ENCODE measurements at places on chromosomes 6 and 20.

- DNase-seq, result no peak
These were observed 360.4 kb downstream of the HAO1 start for GRCh38 chr20:7579888-7580287.

- no peak for DNase-seq
These were observed 127.3 kb upstream of the MTHFD1L start for GRCh38 chr6:150738092-150738629.

GRCh38 chr6:42326248-42326647 is 108.6 kb upstream of the MRPS10 start:
- DNase-seq, result no peak

- DNase-seq, result no peak
These were observed 4.2 kb upstream of the EYA4 start for GRCh38 chr6:133236932-133237331.

DNA sequence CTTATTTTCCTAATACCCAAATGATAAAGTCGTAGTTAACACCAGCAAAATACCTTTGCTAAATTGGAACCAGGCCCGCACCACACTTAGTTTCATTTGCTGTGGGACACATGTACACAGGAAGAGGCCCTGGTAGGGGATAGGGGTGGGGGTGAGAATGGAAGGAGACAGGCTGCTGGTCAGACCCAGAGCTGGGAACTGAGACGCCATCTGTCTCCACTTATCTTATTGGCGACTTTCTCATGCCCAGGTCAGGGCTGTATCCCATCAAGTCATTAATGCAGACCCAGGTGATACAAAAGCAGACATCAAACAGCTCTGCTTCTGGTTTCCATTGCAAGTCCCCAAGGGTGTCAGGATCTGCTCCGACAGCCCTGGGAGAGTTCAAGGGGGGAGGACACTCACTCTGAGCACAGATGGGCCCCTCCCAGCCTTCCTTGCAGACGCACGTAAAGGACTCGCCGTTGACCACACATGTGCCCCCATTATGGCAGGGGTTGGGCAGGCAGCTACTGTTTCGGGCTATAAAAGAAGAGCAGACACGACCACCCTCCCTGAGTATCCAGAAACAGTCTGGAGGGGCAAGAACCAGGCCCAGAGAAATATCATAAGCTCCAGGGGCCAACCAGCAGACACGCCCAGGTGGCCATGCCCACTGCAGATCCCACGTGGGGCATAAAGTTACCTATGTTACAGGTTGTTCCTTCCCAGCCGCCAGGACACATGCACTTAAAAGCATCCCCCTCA is 29.2 kb downstream of the JAG1 start:
- DNase-seq, result peak; percentile 55

GRCh38 chr6:148747471-148748165 is 788 bp downstream of the UST start:
- DNase-seq, result no peak

- no peak for DNase-seq
These were observed 78.2 kb downstream of the TSHZ2 start for GRCh38 chr20:53050338-53050737.

DNA sequence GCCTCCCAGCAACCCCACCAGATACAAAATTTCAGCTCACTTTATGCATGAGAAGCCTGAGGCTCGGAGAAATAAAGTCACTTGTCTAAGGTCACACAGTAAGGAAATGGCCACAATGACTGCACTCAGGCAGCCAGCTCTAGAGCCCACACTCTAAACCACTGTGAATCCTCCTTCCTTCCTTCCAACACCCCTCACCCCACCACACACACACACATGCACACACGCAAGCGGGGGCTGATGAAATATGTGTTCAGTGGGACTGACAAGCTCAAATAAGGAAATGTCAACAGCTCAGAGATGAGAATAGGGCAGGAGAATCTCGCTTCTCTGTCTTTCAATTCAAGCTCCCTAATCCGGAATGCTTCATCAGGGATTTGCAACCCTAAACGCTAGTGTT is 6.0 kb upstream of the BPIFA1 start:
- no peak for DNase-seq

DNA sequence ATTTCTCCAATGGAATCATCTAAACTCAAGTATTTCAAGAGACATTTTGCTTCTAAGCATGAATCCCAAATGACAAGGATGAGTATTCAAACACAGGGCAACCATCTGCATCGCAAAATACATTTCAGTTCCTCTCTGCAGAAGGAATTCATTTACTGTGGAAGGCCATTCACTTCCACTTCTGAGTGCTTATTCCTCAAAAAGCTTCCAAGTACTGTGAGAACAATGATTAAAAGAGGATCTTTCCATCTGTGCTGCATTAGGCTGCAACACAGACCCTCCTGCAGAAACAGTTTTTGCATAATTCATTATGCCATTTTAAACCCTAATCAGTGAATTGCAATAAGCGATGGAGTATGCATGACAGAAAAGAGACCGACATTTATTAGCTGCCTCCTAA is 52.5 kb downstream of the ARHGAP18 start:
- DNase-seq, result no peak

DNA sequence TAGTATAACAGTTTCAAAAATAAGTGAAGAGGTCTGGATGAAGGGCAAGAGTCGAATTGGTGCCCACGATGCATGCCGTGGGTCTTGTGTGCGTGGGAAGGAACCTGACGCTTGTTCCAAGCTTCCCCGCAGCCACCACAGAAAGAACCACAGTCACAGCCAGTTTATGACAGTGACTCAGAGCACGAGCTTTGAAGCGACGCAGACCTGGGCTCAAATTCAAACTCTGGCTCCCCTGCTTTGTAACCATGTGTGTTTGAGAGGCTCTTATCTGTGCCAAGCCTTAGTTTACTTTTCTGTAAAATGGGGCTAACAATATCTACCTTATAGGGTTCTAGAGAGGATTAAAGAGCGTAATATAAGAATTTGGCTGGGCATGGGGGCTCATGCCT is 65.5 kb downstream of the SYNJ2 start:
- DNase-seq, result peak; percentile 72

DNA sequence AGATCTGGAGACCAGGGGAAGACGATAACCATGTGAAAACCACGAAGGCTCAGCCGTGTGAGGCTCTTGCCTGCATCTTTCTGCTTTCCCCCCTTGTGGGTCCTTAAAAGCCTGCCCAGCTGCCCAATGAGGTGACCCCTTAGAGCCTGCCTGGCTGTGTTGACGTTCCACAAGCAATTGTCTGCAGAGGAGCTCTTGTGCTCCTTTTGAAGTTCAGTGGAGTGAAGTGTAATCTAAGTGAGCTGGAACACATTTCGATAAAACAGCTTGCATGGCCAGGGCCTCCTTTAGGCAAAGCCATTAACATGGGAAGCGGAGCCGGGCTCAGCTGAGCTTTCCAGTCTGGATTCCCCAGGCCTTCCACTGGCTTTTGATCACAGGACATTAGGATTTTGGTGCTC is 27.3 kb upstream of the TCP11 start:
- DNase-seq, result no peak

GRCh38 chr6:112764377-112764776 is 417.2 kb downstream of the RFPL4B start:
- no peak for DNase-seq

DNA sequence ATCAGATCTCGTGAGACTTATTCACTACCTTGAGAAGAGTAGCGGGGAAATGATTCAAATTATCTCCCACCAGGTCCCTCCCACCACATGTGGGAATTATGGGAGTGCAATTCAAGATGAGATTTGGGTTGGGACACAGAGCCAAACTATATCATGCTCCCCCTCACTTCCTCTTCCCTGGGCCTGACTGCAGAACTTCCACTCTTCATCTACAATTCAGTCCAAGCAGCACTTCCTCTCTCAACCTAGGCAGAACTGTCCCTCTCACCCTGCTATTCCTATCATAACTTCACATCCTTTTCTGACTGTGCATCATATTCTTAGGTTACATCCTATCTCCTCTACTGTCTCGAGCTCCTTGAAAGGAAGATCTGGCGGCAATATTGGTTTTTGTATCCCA is 184.0 kb upstream of the HDDC2 start:
- no peak for DNase-seq

DNA sequence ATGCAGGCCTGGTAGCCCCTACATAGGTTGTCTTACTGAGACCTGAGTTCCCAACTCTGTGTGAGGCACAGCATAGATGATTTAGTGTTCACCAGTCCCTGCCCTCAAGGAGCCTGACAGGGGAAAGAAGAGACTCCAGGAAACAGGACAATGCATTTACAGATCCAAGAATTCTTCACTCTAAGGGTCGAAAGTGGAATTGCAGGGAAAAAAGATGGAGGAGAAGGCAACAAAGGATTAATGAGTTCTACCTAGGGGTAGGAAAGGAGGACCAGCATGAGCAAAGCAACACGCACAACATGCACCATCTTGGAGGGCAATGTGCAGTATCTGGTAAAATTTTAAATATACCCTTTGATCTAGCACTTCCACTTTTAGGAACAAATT is 5.9 kb downstream of the SPAG4 start:
- peak; percentile 41 for DNase-seq

- no peak for DNase-seq
These were observed 501.5 kb upstream of the FLRT3 start for GRCh38 chr20:14838663-14839628.

- no peak for DNase-seq
These were observed 972 bp downstream of the RNF8 start for GRCh38 chr6:37354526-37355384.

DNA sequence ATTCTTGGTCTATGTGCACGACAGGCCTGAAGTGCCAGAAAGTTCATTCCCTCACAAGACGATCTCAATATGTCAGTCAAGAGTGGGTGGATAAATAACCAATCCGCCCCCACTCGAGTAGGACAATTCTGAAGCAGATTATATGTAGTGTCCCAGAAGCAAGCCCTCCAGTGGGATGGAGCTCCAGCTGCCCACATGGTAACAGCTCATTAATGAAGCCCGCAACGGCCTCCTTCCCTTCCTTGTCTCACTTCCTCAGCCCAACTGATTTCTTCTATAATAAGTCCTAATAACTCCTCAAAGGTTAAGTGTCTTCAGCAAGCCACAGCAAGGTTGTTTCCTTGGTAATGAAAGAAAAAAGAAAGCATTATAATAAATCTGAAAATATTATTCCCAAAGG is 82.1 kb upstream of the F13A1 start:
- no peak for DNase-seq

GRCh38 chr20:64217539-64218221 is 37.9 kb upstream of the PCMTD2 start:
- no peak for DNase-seq

DNA sequence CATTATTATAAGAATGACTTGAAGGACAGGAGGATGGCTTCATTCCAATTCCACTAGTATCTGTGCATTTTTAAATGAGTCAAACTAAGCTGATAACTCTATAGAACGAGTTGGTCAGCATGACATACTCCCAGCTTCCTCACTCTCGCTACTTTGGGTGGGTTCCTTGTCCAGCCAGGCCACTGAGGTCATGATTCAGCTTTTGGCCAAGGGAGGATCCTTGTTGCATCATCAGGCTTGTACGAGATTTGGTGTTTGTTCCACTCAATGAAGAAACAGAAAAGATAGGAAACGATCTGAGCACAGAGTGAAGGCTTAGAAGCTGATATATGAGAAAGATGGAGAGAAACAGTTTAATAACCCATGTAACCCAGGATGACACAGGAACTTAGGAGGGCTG is 19.8 kb downstream of the NEDD9 start:
- peak; percentile 83 for DNase-seq

DNA sequence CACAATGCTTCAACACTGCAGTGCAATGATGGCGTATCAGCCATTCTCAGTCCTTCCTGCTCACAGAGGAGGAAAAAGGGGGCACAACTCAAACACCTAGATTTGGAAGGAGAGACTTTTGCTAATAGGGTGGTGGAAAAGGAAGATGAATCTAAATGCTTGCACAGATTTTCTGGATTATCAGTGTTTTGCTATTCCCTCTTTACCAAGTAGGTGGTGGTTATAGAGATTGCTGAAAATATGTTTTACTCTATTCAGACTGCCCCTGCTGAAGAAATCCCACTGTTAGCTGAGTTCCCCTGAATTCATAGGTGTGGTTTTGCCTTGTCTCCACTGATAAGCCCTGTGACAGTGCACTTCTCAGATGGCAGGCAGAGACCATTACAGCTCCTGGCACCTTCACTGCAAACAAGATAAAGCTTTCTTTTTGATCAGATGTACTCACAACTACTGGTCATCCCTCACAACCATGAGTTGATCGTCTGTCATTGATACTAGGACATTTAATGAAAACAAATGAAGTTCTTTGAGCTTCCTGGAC is 311.4 kb downstream of the KIF16B start:
- no peak for DNase-seq

GRCh38 chr6:36374194-36374593 is 13.3 kb downstream of the ETV7 start:
- no peak for DNase-seq

DNA sequence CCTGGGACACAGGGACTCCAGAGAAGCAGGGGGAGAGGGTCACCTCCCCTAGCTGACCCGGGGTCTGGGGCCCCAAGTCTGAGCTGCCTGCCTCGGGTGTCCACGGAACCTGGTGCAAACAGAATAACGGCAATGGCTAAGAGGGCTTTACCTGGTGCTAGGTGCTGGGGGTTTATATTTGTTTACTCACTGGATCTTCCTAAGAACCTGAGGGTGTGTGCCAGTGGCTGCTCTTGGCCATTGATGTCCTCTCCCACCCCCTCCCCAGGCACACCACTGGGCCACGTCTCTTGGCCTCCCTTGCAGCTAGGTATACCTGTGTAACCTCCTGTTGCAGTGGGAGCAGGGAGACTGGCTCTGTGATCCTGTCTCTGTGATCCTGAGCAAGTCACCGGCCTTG is 157.9 kb upstream of the MLN start:
- peak; percentile 46 for DNase-seq

GRCh38 chr6:14283600-14284235 is 166.1 kb downstream of the CD83 start:
- DNase-seq, result no peak

DNA sequence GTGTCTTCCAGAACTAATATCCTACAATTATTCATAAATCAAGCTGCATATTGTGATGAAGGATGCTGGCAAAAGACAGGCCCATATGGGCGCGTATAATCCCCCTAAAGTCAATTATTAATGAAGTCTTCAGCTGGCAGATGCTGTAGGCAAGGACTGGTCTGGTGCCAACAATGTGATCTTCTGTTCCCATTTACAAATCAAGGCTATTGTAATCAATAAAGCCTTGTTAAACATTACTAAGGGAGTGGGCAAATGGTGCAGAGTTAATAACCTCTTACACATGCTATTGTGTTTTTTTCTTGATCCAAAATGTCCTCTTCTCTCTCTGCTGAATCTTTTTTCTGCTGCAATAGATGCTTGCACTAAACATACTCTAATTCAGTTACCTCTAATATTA is 119.0 kb downstream of the ALDH8A1 start:
- no peak for DNase-seq

GRCh38 chr6:45488889-45489288 is 111.2 kb upstream of the SUPT3H start:
- DNase-seq, result no peak

GRCh38 chr20:40646361-40646760 is 42.7 kb downstream of the MAFB start:
- DNase-seq, result no peak

GRCh38 chr20:34294563-34294962 is 8.6 kb downstream of the AHCY start:
- DNase-seq, result no peak

- no peak for DNase-seq
These were observed 303.1 kb upstream of the CDYL start for GRCh38 chr6:4472969-4473642.

- no peak for DNase-seq
These were observed 8.7 kb upstream of the ECT2L start for GRCh38 chr6:138787138-138787537.

Data from coronary artery (tissue), 2 donors.